ENCODE measurements at places on chromosomes 6 and 20.

DNA sequence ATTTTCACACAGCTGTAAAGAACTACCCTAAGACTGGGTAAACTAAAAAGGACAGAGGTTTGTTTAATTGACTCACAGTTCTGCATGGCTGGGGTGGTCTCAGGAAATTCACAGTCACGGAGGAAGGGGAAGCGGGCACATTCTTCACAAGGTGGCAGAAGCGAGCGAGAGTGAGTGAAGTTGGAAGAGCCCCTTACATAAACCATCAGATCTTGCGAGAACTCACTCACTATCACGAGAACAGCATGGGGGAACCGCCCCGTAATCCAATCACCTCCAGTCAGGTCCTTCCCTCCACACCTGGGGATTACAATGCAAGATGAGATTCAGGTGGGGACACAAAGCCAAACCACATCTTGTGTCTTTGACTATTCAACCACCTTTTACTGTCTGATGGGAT lies 700.5 kb downstream of the TENT5A start:
- DNase-seq = no peak

DNA sequence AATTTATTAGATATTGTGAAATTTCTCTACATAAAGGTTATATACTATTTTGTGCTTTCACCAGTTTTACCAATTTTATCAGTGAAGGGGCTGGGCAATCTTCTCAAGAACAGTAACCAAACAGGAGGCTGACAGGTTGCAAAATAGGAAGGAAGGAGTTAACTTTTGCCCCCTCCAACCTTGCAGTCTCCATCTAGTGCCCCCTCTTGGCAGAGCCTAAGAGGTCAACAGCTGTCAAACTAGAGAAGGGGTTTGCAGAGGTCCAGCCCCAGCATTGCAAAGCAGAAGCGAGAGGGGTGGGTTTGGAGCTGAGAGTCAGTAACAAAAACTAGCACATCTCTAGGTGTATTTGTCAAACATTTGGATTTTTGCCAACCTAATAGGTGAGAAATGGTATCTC lies 391.0 kb downstream of the CDC5L start:
- no peak for DNase-seq

DNA sequence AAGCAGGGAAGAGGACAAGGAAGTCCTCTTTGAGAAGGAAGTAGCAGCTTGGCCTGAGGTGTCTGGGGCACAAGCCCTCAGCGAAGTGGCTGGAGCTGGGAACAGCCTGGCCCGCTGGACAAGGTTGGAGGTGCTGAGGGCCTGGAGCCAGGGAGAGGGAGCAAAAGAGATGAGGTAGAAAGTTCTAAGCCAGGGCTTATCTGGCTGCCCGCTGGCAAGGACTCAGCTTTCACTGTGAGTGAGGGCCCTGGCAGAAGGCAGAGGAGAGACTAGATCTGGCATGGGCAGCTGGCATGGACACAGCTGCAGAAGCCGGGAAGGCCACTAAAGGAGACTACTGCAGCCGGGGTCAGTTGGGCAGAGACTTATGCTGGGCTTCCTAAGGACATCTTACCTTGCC lies 21.8 kb upstream of the PCMTD2 start:
- DNase-seq = no peak

GRCh38 chr6:135887069-135887468 lies 35.6 kb downstream of the PDE7B start:
- DNase-seq = no peak

DNA sequence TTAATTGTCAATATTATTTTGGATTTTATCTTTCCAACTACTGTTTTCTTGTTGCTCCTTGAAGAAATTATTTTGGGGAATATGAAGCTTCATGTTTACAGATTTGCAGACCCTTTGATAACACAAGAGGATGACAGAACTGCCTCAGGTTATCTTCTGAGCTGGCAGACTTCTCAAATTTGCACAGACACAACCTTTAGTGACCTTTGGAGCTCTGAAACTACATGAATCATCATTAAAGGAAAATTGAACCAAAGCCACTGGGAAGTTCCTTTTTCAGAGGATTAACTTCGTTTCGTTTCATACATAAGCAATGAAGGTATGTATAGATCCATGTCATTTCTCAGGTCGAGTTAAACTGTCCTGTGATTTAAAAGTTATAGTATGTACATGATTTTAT lies 85.9 kb downstream of the FBXO5 start:
- DNase-seq = no peak

DNA sequence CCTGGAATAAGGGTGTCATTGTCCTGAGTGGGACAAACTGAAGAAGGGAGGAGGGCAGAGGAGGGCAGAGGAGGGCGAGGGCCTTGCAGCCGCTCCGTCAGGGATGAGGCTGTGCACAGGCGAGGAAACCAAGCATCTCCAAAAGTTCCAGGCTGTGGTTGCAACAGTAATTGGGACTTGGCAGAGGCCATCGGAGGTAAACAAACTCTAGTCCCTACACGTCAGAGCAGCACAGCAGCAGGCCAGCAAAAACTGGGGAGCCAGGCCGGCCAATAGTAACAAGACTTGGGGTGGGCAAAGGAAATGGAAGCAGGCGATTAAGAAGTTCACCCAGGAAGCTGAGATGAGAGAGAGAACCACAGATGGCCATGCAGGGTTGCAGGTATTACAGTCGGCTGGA lies 142.8 kb downstream of the SMOC2 start:
- DNase-seq = no peak

DNA sequence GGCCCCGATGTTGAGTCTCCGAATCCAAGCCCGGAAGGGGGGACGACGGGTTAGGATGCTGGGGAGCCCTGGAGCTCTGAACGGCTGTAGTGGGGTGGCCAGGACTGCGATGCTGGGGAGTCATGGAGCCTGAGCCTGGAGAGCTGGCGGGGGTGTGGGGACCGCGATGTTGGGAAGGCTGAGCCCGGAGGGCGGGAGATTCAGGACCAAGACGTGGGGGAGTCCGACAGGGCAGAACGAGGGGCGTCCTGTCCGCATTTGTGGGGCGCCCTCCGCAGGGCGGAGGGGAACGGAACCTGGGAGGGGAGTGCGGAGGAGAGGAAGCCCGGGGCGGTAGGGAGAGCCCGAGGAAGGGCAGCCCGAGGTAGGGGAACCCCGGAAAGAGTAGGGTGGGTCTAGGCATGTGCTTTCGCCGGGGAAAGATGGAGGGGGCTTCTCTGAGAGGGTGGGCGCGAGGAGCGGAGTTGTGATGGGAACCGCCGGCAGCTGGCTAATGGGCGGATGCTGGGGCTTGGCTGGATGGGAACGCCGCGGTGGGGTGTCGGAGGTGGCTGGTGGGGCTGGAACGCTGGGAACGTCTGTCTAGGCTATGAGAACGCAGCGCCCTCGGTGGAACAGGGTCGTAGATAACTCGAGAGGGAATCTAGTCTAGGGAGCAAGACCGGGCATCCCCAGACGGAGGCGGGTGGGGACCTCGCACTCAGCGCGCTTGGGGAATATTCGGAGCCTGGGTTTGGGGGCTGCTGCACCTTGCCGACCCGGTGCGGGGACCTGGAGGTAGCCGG lies 684 bp downstream of the PAQR8 start:
- peak; percentile 44 for DNase-seq

DNA sequence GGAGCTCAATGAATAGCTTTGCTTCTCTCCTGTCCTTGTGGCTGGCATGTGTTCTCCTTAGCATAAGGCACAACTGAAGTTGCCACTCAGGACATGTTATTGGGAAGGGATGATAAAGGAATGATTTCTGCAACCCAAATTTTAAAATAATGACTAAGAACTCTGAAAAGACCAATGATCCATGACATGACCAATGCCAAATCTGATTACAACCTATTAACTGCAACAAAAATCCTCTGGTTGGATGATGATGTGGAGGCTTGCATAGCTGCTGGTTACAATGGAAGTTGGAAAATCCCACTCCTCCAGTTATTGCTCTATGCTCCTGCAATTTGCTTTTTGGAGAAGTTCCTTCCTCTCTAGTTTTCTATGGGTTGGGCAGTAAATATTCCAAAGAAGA lies 63.4 kb upstream of the FBXL4 start:
- DNase-seq = no peak

- no peak for DNase-seq
Measured at GRCh38 chr6:125346201-125346925, 44.6 kb upstream of the HDDC2 start.

DNA sequence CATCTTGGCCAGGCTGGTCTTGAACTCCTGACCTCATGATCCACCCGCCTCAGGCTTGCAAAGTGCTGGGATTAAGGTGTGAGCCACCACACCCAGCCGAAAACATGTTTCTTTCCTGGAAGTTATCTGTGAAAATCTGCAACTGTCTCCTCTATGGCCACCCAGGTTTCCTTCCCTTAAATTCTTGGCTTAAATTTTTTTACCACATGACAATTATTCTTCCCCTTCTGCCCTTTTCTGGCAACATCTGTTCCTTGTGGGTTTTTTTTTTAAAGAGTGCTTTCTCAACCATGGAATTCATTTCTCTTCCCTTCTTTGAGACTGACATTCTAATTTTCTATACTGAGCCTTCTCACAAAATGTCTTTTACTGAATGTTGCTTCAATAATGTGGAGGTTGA lies 59.6 kb downstream of the DOK5 start:
- no peak for DNase-seq

DNA sequence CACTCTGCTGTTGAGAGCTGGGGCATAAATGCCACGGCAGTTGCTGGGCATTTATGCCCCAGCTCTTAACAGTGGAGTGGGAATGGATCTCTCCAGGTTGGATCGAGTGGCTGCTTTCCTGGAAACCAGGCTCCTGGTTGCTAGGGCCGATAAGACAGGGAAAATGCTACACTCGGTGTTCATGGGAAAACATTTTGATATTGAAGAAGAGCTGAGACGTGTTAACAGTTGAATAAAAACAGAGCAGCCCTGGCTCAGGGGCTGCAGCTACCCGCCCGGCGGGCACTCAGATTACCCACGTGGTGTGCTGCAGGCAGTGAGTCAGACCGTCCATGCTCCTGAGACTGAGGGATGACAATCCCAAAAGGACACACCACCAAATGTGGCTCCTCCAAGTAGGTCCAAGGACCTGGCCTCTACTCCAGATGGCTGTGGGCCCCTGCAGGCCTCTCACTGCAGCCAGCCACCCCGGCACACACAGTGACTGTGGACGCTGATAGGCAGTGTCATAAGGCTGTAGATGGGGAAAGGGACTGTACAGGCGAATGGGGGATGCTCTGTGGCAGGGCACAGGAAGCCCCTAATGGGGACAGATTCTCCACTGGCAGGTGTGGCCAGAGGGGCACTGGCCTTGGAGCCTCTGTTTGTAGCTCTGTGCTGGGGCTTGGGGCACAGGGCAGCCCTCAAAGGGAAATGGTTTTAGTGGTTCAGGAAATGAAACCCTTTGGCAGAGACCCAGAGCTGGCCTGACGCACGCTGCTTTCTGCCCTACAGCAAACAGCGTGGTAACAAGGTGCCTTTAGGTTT lies 237.8 kb downstream of the LY86 start:
- no peak for DNase-seq

- no peak for DNase-seq
Measured at GRCh38 chr20:38331814-38332213, 14.5 kb upstream of the LBP start.

DNA sequence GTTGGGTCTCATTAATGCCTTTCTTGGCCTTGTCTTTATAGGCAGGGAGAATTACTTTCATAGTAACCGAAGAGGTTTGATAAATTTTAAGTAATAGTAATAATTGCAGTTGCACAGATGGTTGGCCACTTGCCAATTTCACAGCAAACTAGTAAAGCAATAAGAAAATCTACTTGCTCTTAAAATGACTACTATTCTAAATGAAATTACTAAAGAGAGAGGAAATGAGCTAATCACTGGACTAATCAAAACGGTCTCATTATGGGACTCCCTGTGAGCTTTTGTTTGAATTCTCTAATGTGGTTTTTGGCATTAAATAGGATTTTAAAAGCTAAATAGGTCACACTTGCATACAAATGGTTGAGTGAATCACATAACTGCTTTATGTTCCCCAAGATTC lies 227.4 kb upstream of the PLN start:
- no peak for DNase-seq

GRCh38 chr6:79993012-79993910 lies 11.2 kb upstream of the TTK start:
- no peak for DNase-seq

DNA sequence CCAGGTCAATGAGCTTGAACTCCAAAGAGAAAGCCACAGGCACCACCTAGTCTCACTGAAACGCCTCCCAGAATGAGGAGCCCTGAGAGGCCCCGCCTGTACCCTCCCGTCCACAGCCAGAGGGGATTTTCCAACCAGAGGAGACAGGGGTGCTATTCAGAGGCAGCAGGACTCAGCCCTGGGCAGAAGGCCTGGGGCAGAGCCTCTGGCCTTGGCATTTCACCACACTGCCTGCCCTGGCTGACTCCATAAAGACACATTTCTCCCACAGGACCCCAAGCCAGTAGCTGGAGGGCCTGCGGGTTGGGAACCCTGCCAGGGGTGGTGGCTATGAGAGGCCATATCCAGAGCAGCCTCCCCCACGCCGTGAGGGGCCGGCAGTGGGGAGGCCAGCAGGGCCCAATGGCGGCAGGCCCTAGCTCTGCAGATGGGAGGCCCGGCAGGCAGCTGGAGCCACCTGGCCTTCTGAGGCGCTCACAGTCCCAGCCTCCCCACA lies 159.3 kb downstream of the PREX1 start:
- DNase-seq = no peak

Measured in hepatocyte (in vitro differentiated cells).